Caco-2 (cell line): ENCODE measurements at places on chromosomes 16 and 17. TPM values are rescaled to one million over a fixed set of nuclear protein-coding genes. Genes with fewer than 3 reads are reported as not detected.

DNA sequence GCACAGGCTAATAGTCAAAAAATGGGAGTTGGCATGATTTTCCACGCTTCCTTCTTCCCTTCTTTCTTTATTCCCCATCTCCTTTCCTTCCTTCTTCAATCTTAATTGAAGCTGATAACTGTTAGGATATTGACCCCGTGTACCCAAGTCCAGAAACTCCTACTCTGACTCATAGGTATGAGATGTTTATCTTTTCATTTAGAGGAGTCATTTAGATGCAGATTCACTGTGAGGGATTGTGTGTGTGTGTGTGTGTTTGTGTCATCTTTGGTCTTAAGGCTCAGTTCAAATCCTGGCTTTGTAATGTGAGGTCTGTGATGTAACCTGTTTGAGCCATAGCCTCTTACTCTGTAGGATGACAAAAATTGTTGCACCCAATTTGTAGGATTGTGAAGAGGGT, 332.0 kb upstream of the MAF start:
- no peak overlapping the region for H3K27ac ChIP-seq
- peaks cover 6% of the 10 kb centered on the region; the same call in 1 of the 2 replicates for H3K4me1 ChIP-seq
- H3K4me3 ChIP-seq: no peak overlapping the region
- no peaks in the 10 kb centered on the region for H3K27me3 ChIP-seq
- H3K36me3 ChIP-seq: no peaks in the 10 kb centered on the region

Gene PTGES3L
- 1.1 and 1.2 TPM in 2 replicates for total RNA-seq

DNA sequence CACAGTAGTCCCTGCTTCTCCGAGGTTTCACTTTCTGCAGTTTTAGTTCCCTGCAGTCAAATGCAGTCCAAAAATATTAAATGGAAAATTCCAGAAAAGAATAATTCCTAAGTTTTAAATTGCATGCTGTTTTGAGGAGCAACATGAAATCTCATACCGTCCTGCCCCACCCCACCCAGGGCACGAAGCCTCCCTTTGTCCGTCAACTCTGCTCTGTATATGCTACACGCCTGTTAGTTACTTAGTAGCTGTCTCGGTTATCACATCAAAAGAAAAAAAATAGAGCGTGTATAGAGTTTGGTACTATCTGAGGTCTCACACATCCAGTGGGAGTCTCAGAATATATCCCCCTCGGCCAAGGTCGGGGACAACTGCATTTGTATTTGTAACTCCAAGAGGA, 129.4 kb upstream of the NOL11 start:
- peaks cover 14% of the 10 kb centered on the region for H3K4me1 ChIP-seq
- no peak overlapping the region for H3K4me3 ChIP-seq
- no peaks in the 10 kb centered on the region for H3K36me3 ChIP-seq
- no peak for DNase-seq
- H3K27me3 ChIP-seq: no peaks in the 10 kb centered on the region

Gene PDF
- 42.1 and 50.7 TPM in 2 replicates for total RNA-seq

DNA sequence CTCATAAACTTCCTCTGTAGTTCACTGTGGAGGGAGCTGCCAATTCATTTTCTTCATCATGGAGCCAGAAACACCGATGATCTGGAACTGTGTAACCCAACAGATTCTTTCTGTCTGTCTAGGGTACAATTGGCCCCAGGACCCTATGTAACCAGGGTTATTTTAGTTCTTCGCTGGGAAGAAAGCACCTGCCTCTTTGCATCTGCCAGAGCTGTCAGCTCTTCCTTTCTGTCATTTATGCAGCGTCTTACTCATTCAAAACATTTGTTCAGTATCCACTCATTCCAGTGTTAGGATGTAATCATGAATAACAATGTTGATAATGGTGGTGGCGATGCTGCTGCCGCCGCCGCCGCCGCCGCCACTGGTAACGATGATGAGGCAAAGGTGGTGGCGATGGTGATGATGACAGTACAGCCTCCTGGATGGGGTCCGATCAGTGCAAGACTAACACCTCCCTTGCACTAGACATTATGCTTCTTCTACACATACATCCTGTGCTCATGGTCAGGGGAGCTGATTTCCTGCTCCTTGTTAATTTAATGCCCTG, 46.1 kb downstream of the IRX5 start:
- DNase-seq: no peak
- no peaks in the 10 kb centered on the region for H3K27me3 ChIP-seq
- no peak overlapping the region for H3K27ac ChIP-seq
- H3K4me3 ChIP-seq: no peak overlapping the region
- H3K4me1 ChIP-seq: no peaks in the 10 kb centered on the region
- H3K36me3 ChIP-seq: no peaks in the 10 kb centered on the region

DNA sequence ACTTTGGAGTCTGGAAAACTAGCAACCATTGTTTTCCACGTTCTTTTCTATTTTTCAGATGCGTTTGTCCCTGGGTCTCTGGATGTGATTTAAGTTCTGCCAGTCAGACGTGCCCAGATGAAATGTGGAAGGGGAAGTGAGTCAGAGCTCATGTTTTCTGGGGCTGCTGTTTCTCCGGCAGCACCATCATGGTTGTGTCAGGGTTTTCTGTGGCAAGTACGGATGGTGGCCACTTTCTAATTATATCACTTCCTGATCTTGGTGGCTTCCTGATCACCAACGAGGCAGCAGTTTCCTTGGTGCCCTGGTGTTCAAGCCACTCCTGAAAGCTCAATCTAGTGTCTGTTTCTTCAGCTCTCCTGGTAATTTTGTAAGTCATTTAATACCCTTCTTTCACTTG, 31.4 kb upstream of the PMFBP1 start:
- H3K27ac ChIP-seq: no peak overlapping the region
- peaks cover 2% of the 10 kb centered on the region; the same call in 1 of the 2 replicates for H3K27me3 ChIP-seq
- no peaks in the 10 kb centered on the region for H3K36me3 ChIP-seq
- no peak overlapping the region for H3K4me3 ChIP-seq
